ENCODE measurements at places on chromosomes 6 and 20.

DNA sequence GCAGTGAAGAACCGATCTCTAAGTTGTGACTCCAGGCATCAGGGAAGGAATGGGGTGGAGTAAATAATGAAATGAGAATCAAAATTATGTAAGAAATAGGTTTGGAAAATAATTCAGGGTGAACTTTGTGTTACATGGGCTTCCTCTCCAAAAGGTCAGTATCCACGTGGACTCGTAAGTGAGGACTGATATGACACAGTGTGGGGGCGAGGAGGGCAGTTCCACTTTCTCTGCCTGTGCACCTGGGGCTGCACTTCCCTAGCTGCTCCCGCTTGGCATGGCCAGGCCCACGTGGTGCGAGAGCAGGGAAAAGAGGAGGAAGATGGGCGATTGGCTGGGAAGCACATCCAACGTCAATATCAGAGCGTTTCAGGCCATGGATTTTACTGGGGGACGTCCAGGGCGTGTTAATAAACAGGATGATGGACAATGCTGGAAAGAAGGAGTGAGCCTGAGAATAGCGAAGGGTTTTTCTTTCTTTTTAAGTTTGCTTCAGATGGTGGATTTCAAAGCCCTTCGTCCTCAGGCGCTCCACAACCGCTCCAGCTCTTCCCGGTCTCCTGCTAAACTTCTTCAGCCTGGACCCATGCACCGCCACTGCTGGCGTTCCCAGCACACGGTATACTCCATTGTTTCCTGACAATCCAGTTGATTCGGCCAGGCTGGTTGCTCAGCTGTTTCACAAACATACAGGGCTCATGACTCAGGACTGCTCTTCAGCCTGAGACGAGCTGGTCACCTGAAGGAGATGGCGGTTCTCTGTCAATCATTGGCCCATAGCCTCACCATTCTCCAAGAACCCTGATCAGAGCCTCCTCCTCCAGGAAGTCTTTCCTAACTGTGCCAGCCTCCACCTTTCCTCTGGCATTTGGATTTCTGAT lies 11.8 kb downstream of the CCR6 start:
- no peak for DNase-seq

- no peak for DNase-seq
These were observed 2.7 kb downstream of the MYT1 start for GRCh38 chr20:64166721-64167615.

DNA sequence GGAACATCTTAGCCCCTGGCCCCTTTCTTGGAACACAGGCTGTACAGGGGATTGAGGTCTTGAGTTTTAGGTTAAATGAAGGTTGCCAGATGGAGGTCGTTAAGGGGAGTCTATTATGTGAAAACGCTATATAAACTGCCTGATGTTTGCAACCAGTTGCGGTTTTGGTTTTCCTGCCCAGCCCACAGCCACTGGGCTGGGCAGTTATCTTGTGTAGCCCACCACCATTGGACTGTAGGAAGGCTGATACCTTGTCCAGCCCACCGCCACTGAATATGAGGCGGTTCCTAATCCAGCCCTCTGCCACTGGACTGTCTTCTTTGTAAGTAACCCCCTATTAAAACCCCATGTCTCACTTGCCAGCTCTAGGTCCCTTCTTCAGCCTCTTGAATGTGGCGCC lies 42.3 kb upstream of the COL21A1 start:
- no peak for DNase-seq

- no peak for DNase-seq
These were observed 122.5 kb downstream of the MTHFD1L start for GRCh38 chr6:150987855-150988464.

DNA sequence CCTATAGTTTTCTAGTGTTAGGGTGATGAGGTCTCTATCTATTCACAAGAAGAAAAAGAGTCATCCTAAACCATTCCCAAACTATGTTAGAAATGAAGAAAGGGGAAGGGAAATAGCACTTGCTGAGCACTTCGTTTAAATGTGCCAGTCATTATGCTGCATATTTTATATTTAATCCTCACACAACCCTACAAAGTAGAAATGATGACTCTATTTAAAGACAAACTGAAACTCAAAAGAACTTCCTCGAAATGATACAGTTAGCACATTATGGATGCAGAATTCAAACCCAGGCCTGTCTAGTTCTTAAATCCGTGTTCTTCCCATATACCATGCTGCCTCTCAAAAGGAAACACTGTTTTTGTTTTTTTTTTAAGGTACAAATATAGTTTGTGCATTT lies 174.6 kb downstream of the GMPR start:
- no peak for DNase-seq

DNA sequence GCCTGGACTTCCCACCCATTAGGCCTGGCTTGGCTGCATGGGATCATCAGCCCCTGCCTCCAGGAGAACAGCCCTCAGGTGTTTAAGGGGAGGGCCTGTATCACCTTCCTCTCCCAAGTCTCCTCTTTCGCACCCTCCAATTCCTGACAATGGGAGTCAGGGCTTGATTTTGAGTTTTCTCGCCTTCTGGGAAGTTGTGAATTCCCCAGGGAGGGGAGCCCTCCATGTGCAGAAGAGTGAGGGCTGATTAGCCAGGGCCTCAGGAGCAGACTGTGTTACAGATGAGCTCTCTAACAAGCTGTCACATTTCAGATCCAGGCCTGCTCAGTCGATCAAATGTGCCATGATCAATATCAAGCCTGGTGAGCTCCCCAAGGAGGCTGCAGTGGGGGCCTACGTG lies 42.4 kb downstream of the CNBD2 start:
- no peak for DNase-seq

GRCh38 chr6:106359959-106360409 lies 533 bp upstream of the CRYBG1 start:
- DNase-seq, result no peak

- no peak for DNase-seq
These were observed 52.0 kb downstream of the BFSP1 start for GRCh38 chr20:17479063-17479657.

DNA sequence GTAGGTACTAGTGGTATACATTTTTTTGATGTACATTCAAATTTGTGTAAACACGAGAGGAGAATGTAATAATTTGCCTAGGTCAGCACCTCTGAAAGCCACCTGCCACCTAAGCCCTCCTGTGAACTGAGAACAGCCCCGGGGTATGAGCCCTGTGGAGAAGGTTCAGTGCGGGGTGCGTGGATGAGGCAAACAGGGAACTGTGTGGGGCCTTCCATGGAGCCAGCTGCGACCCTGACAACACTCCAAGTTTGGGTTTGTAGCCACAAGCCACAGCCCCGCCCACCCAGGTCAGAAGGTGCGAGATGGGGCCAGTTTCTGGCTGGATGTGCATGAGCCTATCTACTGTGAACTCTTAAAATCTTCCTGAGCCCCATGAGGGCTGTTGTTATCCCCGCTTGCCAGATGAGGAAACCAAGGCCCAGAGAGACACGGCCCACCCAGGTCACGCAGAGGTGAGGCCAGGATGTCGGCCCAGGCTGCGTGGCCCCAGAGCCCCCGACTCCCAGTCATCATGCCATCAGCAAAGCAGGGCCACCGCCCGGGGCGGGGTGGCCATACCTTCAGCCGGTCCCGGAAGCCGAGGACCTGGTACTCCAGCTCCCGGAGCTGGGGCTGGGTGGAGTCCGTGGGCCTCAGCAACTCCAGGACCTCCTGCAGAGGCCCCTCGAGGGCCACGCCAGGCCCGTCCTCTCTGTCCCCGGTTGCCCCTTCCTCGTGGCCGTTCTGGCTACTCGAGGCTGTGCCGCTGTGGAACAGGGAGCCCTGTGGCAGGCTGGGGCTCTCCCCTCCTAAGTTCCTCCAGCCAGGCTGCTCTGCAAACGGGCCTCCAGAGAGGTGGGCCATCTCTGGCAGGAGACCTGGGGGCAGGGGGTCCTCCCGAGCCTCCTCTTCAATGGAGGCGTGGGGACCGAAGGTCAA lies 89.6 kb downstream of the RIPOR3 start:
- no peak for DNase-seq

- no peak for DNase-seq
These were observed 138.0 kb downstream of the THBS2 start for GRCh38 chr6:169115632-169116031.

GRCh38 chr6:32087574-32088486 lies 21.3 kb downstream of the TNXB start:
- DNase-seq, result no peak

- DNase-seq, result no peak
These were observed 9.0 kb downstream of the OR2B6 start for GRCh38 chr6:27966044-27966443.

DNA sequence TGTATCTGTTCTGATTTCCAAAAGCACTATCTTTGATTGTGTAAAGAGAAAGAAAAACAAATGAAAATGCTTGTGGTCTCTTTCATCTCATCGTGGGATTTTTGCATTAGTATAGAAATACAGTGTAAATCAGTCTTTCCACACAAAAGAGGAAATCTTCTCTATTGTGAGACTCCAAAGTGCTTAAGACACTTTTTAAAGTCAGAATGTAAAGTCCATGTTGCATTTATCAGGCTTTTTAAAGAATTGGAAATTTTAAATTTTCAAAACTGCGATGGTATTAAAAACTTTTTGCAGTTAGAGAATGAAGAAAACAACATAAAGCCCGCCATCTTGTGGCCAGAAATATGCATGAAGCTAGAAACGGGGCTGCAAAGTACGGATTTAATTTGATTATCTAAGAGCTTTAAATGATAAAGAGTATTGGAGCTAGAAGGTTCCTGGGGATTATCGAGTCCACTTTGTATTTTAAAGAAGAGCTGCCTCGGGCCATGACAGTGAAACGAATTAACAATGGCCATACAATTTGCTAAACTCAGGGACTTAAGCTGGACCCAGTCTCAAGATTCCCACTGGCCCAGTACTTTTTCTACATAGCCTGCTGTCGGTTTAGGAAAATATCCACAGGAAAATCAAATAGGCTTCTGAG lies 339.6 kb downstream of the ARHGAP18 start:
- DNase-seq, result peak; percentile 14

DNA sequence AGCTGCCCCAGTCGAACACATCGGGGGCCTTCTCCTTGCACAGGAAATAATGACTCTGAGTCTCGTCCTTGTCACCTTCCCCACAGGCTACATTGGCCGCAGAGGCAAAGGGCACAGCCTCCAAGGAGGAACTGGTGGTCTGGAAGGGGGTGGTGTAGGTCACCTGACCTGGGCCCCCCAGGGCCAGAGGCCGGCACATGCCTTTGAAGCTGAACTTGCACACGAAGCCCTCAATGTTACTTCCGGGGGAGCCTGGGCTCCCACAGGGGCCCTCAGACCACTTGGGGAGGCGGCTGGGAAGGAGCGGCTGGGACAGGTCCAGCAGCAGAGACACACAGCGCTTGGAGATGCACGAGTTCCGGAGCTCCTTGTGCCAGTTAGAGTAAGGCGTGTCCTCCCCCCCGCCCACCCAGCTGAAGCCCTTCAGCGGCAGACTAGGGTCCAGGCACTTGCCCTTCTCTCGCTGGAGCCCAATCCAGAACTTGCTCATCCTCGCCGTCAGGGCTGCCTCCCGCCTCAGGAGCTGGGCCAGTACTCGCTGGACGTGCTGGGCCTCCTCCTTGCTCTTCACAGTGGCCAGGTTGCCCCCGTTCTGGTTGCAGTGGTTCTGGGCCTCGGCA lies 578 bp downstream of the CD93 start:
- DNase-seq, result no peak

DNA sequence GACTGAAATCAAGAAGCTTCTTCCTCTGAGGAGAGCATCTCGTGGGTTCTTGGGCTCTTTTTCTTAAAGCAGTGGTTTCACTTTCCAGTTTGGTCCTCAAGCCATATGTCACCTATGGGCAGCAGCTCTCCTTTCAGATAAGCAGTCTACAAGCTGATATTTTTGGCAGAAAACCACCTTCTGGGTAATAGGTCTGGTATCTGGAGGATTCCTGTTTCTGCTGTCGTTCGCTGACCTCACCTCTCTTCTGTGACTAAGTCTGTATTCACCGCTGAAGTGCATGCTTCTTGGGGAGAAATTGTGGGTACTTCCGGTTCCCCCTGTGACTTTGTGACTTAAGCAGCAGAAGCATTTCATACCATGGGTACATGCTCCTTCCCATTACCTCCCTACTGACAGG lies 193.6 kb downstream of the EDN1 start:
- no peak for DNase-seq

DNA sequence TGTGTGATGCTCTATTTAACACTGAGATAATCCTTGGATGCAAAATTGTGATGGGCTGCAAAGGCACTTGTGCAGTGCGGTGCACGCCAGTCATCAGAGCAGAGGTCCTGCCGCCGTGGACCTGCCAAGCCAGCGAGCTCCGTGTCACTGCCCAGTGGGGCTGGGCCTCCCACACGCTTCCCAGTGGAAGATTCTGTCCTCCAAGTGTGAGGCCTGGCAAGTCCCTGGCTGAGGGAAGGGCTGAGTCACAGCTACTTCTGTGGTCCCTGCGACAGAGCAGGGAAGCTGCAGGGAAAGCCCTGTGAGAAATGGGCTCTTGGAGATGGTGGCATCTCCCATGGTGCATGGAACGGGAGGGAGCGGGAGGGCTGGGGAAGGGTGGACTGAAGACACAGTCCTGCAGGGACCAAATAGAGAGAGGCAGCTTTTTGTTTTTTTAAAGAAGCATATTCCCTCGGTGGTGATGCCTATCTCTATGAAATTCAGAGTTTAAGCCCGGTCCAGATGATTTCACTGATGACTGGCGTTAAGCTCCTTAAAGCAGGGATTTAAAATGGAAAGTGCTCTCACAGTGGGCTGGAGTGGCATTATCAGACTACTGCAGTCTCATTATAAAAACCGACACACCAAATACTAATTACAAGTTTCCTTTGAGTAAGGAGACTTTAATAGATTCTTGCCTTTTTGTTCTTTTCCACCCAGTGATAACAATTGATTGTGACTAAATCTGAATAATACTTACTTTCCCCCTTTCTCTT lies 413.7 kb downstream of the QKI start:
- DNase-seq, result no peak

DNA sequence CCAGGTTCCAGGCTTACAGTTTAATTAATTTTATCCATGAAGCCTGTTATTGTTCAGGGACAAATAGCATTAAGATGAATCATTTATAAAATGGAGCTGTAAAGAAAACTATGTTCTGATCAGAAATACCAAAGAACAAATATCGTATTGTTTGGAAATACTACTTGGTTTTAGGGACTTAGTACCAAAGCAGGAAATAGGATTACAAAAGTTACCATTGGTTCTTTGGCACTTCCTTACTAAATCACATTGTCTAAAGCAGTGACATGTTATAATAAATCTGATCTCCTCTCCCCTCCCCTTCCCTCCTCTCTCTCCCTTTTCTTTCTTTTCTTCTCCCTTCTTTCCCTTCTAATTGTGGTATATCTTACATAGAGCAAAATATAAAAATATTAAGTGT lies 29.6 kb downstream of the CRYBG1 start:
- DNase-seq, result no peak

- DNase-seq, result no peak
These were observed 68.2 kb downstream of the C6orf52 start for GRCh38 chr6:10626154-10626741.
